ENCODE measurements at places on chromosomes 11 and 22.

- DNase-seq, result no peak
Measured at GRCh38 chr22:24812950-24813775, 7.2 kb downstream of the SGSM1 start.

DNA sequence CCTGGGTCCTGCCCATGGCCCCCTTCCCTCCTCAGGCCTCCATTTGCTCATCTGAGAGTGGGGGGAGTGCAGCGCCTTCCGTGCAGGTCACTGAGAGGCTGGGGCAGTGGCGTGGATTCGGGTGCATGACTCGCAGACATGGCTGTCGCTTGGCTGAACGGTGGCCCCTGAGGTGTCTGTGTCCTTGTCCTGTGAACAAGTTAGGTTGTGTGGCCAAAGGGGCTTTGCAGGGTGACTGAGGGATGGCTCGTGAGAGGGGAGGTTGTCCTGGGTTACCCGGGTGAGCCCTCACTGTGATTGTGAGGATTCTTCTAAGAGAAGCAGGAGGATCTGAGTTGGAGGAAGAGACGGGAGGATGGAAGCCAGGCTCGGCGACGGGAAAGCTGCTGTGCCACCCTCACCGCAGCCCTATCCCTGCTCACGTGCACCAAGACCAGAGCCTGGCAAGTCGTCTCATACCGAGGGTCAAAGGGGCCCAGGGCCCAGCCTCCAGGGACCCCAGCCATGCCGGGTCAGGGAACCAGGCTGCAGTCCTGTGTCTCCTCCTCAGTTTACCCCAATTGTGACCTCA is 79.1 kb downstream of the KCNQ1 start:
- peak; percentile 19 for DNase-seq

- no peak for DNase-seq
Measured at GRCh38 chr22:22802339-22802970, 85.2 kb upstream of the IGLL5 start.

DNA sequence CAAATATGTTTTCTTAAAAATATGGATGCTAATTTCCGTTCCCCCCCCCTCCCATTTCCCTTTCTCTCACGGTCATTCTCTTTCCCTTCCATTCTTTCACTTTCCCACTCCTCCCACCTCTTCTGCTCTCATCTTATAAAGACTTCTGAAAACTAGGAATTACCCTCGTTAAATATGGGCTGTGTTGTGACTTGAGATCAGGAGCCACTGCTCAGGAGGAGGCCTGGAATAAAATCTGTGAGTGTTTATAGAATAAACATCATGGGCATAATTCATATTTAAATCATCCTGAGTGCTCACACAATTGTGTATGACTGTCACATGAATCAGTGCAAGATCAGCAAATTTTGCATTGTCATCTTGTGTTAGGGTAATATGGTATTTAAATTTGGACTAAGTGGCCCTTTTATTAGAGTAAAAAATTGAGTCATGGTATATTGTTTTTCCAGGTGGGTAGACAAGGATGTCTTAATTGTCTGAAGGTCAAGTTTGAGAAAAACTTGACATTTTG is 208.0 kb downstream of the DDX10 start:
- no peak for DNase-seq

- no peak for DNase-seq
Measured at GRCh38 chr11:93570759-93571413, 27.7 kb upstream of the SMCO4 start.

DNA sequence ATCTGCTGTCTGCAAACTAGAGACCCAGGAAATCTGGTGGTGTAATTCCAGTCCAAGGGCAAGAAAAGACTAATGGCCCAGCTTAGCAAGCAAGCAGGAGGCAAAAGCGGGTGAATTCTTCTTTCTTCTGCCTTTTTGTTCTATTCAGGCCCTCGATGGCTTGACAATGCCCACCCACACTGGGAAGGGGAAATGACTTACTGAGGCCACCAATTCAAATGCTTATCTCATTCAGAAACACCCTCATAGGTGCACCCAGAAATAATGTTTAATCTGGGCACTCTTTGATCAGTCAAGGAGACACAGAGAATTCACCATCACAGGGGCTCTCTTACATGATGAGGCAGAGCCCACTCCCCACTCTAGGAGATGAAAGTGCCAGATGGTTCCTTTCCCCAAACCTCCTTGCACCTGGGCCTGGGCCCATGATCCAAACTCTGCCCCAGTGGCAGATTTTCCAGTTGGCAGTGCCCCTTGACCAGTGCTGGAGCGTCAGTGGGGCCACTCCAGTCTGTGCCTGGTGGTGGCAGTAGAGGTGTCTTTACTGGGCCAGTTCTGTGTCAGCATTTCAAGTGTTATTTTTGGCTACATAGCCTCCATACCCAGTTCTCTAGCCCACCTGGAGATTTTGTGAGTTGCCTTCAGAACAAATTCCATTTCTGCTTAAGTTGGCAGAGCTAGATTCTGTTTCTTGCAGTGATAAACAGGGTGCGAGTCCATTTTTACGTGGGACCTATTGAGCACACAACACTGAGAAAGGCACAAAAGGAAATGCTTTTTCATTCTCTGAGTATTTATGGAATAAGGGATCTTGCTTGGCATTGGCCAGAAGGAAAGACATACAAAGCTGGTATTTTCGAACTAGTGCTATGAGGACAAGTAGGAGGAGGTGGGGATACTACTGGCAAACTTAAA is 7.5 kb downstream of the ELMOD1 start:
- DNase-seq, result no peak

Measured in GM12892 (cell line).